Esophagus muscularis mucosa (tissue), 4 donors: ENCODE measurements at places on chromosomes 1 and 21. TPM values are rescaled to one million over a fixed set of nuclear protein-coding genes. Genes with fewer than 3 reads are reported as not detected.

The AGMAT gene
- total RNA-seq, result not detected

The OLIG2 gene
- total RNA-seq, result not detected

The SLC25A34 gene
- total RNA-seq, result 0.69 TPM

The GJA4 gene
- 26.5 TPM for total RNA-seq

The CD1D gene
- total RNA-seq, result 2.0 TPM

The PRELP gene
- 100 TPM for total RNA-seq

The RAP1GAP gene
- 0.83 TPM for total RNA-seq

The OR2L13 gene
- not detected for total RNA-seq

The KIF26B gene
- 0.83 TPM for total RNA-seq

The DCST1 gene
- total RNA-seq, result 0.42 TPM

DNA sequence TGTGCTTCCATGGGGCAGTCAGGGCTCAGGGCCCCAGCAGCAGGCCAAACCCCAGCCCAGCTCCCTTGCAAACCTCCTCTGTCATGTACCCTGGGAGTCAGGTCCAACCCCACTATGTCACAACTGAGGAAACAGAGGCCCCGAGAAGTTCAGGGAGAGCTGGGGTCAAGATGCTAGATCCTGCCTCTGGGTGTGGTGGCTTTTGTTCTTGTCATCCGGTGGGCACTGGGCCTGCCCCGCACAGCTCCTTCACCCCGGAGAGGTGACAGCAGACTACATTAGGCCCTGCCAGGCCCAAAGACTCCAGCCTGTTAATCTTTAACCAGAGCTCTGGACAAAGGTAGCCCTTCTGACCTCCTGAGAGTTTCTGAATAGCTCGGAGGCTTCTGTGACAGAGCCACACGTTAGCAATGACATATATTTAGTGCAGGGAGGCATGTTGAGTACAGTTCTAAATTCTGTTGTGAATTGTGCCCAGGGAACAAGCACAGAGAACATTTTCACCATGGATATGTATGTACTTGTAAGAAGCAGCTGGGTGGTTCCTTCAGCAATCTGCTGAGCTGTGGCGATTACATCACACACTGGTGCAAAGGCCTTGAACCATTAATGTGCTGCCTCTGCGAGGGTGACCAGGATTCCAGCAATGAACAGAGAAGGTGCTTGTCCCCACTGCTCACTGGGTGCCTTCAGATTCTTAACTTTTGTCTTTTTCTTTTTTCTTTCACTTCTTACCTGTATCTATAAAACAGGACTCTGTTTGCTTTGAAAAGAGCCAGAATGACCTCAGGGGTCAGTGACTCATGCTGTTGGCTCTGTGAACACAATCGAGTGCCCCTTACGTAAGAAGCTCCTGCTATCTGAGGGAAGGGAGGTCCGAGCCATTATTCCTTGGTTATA is 102.8 kb downstream of the RHOU start:
- no peak for DNase-seq

GRCh38 chr1:223413216-223413615 is 20.0 kb downstream of the CCDC185 start:
- DNase-seq, result no peak

DNA sequence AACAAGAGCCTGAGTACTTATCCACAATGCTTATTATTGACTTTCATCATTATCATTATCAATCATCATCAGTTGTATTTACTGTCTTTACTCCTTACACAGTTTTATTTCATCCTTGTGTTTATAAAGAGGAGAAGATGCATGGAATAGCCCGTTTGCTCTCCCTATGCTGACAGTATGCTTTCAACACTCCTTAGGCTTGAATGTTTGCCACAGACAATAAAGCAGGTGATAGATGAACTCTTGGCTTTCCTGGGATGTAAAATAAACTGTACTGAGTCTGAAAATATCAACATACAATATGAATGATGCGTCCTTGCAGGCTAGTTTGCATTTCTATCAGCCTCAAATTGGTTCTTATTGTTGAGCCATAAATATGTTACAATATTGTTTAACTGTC is 891.8 kb upstream of the NCAM2 start:
- DNase-seq, result no peak

DNA sequence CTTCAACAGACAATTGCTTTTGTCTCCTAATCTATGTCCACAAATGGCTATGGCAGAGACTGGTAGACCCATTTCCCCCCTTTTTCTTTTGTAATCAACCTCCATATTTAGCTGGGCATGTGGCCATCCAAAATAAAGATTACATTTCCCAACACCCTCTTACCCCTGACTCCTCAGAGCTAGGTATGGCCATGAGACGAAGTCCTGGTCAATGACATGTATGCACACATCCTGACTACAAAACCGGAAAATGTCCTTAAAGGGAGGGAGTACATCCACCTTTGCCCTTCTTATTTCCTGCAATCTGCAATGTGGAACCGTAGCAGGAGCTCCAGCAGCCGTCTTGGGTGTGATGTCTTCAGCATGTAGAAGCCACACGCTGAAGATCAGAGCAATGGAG is 36.2 kb upstream of the RCSD1 start:
- DNase-seq, result no peak

- DNase-seq, result no peak
Observed at GRCh38 chr1:222358100-222358499, 189.8 kb downstream of the HHIPL2 start.

GRCh38 chr1:205746757-205747412 is 3.1 kb downstream of the NUCKS1 start:
- DNase-seq, result no peak

- peak; percentile 90 for DNase-seq
Observed at GRCh38 chr1:64042331-64043100, 160.9 kb upstream of the UBE2U start.

DNA sequence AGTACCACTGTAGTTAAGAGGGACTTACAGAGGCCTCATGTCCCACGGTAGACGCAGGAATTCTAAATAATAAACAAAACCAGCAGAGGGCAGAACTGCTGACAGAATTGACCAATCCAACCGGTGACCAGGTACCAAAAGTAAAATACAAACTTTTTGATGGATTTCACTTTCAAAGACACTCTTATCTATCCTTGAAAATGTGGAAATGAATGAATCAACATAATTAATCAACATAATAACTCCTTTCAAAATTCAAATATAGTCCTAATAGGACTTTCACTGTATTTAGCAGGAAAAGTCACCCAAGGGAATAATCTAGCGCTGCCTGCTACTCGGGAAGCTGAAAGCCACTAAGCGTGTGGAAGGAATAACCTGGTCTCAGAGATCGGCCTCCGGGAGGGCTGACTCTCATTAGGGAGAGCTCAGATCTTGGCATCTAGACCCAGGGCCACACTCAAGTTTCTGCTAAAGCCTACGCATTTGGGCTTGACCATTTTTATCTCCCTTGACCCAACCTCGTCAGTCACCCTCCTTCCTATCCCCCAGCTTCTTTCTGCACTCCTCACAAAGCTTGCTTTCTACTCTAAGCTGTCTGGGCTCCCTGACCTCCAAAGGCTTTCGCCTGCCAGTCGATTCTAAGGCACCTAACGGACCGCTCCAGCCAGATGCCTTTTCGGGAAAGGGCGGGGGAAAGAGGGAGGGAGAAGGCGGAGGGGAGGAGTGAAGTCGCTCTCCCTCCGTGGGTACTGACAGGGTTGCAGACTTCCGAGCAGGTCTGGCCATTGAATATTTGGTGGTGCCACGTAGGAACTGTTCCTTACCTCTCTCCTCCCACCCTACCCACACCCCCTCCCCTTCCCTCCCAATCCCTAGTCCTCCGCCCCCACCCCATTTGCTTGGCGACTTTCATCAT is 1.6 kb downstream of the COL11A1 start:
- DNase-seq, result no peak

GRCh38 chr1:36463463-36463802 is 751 bp downstream of the MRPS15 start:
- DNase-seq, result no peak

- no peak for DNase-seq
Observed at GRCh38 chr1:222711319-222712252, 705 bp downstream of the AIDA start.

DNA sequence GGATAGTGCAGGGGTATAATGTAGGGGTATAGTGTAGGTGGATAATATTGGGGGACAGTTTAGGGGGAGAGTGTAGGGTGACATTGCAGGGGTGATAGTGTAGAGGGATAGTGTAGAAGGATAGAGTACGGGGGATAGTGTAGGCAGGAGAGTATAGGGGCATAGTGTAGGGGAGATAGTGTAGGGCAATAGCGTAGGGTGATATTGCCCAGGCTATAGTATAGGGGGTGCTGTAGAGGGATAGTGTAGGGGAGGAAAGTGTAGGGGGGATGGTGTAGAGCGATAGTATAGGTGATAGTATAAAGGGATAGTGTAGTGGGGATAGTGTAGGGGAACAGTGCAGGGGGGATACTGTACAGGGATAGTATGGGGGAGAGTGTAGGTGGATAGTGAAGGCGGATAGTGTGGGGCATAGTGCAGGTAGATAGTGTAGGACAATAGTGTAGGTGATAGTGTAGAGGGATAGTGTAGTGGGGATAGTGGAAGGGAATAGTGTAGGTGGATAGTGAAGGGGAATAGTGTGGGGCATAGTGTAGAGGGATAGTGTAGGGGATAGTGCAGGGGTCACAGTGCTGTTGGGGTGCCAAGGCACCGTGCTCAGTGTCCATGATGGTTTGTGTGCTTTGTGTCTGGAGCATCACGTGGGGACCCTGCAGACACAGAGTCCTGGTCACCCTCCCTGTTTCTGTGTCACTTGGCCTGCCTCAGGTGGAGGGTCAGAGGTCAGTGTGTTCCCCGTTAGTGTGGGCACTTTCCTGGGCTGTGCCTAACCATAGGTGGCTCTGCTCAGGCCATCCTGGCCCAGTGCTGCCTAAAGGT is 10.5 kb upstream of the ARF1 start:
- no peak for DNase-seq

- no peak for DNase-seq
Observed at GRCh38 chr1:244782056-244782455, 53.4 kb upstream of the COX20 start.

GRCh38 chr1:53341961-53342707 is 14.3 kb upstream of the LRP8 start:
- peak; percentile 60 for DNase-seq

GRCh38 chr1:145708063-145708462 is 895 bp upstream of the PDZK1 start:
- DNase-seq, result no peak

- DNase-seq, result no peak
Observed at GRCh38 chr1:204081164-204081790, 8.4 kb downstream of the SOX13 start.

DNA sequence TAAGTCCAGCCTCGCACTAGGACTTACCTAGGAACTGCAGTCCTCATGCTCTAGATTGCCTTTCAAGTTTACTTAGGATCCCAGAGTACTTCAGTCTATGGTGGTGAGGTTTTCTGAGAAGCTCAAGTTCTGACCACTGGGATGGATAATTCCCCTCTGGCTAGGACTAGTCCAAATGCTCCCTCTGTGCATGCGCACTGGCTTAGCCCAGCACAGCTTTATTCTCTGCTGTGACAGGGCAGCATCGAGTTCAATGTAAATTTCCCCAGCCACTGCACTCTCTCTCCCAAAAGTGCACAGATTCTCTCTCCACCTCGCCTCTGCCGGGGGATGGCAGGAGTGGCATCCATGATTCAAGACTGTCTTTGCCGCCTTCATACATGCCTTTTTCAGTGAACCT is 241.6 kb downstream of the ZNF326 start:
- no peak for DNase-seq

DNA sequence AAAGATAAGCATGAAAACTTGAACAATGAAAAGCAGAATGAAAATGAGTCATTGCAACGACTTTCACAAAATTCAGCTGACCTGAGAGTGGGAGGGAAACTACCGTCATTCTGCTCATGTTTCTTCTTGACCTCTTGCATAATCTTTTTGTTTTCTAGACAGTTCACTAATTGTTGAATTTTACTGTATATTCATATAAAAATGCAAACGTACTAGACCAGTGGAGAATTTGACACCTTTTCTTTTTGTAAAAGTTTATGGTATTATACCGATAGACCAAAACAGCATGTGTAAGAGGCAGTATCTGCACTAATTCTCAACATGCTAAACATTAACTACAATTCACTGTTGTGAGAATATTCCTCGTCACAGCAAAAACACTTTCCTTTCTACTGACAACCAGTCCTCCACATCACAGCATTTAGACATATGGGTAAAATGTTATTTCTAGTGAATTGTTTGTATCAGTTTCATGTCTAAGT is 137.8 kb downstream of the GREM2 start:
- no peak for DNase-seq
